ENCODE measurements at places on chromosomes 13 and 19. TPM values are rescaled to one million over a fixed set of nuclear protein-coding genes. Genes with fewer than 3 reads are reported as not detected.

C5AR2 gene
- 0.81 TPM for total RNA-seq

CDX2 gene
- total RNA-seq: not detected

TNFRSF19 gene
- total RNA-seq: 9.2 TPM

ZNF823 gene
- 7.4 TPM for total RNA-seq

DNA sequence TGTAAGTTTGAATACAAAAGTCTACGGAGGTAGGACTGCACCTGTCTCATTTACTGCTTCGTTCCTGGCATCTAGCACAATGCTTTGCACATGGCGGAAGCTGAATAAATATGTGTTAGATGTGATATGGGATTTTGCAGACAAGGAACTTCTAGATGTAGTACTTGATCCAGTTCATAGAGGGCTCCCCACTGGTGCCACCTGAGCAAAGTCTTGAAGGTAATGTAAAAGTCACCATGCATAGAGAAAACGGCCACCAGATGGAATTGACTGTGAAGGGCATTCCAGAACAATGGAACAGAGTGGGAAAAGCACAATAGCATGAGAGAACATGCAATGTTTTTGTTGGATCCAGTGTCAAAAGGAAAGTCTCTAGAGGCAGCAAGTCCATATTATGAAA, 209.3 kb downstream of the HS6ST3 start:
- H3K4me1 ChIP-seq: no peaks in the 10 kb centered on the region
- no peak overlapping the region for H3K27ac ChIP-seq
- H3K4me3 ChIP-seq: no peak overlapping the region
- H3K27me3 ChIP-seq: no peaks in the 10 kb centered on the region

DNA sequence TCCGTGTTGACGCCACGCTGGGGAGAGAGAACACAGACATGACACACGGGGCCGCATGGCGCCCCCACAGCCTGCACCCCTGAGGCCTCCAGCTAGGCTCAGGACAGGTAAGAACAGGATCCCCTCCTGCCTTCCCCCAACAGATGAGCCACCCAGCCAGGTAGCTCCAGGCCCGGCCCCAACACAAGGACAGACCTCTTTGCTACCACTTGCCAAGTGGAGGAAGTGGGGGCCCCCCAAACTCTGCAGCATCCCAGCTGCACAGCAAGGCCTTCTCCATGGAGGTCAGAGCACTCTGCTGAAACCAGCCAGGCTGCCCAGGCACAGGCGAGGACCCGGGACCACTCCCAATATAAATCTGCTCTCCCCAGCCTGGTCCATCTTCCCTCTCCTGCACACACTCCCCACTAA, 31.5 kb downstream of the PEPD start:
- DNase-seq: no peak
- H3K27me3 ChIP-seq: no peaks in the 10 kb centered on the region
- no peaks in the 10 kb centered on the region for H3K4me1 ChIP-seq
- no peak overlapping the region for H3K4me3 ChIP-seq
- H3K36me3 ChIP-seq: no peaks in the 10 kb centered on the region
- H3K27ac ChIP-seq: no peak overlapping the region

DNA sequence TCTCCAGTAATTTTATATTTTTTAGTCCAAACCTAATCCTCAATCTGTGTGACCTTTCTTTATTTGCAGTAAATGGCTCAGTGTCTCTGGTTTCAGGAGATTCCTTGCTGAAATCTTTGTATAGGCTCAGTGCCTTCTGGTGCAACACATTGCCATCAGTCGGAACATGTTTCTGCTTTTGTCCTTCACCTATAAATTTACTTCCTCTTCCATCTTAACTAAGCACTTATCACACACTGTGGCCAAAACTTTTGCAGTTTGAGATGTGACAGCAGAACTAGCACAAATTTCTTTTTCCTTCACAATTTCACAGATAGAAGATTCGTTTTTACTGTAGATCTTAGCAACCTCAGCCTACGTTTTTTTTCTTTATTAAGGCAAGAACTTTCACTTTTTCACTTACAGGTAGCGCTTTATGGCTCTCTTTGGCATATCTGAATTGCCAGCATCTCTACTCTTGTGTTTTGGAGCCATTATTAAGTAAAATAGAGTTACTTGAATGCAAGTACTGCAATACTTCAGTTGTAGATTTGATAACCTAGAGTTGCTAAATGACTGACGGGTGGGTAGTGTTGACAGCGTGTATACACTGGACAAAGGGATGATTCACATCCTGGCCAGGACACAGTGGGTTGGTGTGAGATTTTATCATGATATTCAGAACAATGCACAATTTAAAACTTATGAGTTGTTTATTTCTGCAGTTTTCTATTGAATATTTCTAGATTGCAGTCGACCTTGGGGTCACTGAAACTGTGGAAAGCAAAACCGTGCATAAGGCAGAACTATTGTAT, 44.3 kb downstream of the NDFIP2 start:
- H3K4me3 ChIP-seq: no peak overlapping the region
- no peak for DNase-seq
- H3K36me3 ChIP-seq: no peaks in the 10 kb centered on the region
- H3K4me1 ChIP-seq: no peaks in the 10 kb centered on the region
- no peak overlapping the region for H3K27ac ChIP-seq
- no peaks in the 10 kb centered on the region for H3K27me3 ChIP-seq

- H3K36me3 ChIP-seq: no peaks in the 10 kb centered on the region
- no peak overlapping the region for H3K27ac ChIP-seq
- no peak overlapping the region for H3K4me3 ChIP-seq
- DNase-seq: no peak
- no peaks in the 10 kb centered on the region for H3K27me3 ChIP-seq
Measured at GRCh38 chr13:46580362-46580839, 27.4 kb downstream of the LRCH1 start.

DNA sequence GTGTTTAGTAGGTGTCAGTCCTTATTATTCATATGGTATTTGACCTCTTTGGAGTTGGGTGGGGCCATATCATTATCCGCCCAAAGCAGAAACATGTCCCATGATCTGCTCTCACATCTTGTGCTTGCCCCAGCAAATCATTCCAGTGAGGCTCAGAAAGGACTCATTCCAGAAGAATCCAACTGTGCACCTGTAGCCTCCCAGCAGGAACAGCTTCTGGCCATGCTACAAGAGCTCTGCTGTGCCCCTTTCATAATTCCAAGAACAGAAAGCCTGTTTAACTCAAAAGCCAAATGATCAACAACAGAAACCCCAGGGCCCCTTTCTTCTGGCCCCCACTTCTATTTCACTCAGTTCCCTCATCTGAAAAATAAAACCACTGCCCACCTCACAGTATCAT, 673.1 kb downstream of the DIAPH3 start:
- no peak for DNase-seq
- H3K27ac ChIP-seq: no peak overlapping the region
- no peaks in the 10 kb centered on the region for H3K36me3 ChIP-seq
- H3K27me3 ChIP-seq: no peaks in the 10 kb centered on the region
- no peak overlapping the region for H3K4me3 ChIP-seq

DNA sequence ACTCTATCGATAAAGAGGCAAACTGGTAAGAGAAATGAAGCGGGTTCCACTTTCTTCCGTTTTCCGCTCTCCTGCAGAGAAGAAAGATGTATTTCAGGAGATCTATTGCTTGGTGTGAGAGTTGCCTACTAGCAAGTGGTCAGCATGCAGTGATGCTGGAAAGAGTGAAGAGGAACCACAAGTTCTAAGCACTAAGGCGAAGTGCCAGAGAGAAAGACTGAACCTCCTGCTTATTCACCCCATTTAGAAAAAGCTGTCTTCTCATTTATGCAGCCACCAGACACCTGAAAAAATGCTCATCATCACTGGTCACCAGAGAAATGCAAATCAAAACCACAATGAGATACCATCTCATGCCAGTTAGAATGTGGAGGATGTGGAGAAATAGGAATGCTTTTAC, 78.7 kb upstream of the GPC6 start:
- H3K4me1 ChIP-seq: no peaks in the 10 kb centered on the region
- no peak overlapping the region for H3K27ac ChIP-seq
- no peaks in the 10 kb centered on the region for H3K36me3 ChIP-seq
- no peak for DNase-seq
- H3K27me3 ChIP-seq: no peaks in the 10 kb centered on the region

DNA sequence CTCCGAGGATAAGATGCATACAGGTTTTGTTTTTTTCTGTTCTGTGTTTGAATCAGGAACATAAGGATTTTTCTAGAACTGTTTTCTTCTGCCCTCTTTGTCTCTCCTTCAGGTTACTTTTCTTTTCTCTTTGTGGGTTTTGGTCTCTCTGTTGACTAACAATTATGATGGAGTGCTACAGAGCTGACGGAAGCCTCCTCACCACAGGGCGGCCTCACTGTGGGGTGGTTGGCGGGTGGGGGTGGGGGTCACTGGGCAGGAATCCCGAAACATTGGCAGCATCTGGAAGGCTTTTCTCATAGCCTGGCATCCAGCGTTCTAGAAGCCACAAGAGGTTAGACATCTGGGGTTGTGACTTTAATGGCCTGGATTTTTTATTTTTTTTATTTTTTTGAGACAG, 12.0 kb upstream of the MATK start:
- no peak overlapping the region for H3K27ac ChIP-seq
- H3K4me3 ChIP-seq: no peak overlapping the region
- H3K36me3 ChIP-seq: no peaks in the 10 kb centered on the region

GRCh38 chr13:22229916-22230315, 559.0 kb downstream of the FGF9 start:
- no peak overlapping the region for H3K27ac ChIP-seq
- H3K4me3 ChIP-seq: no peak overlapping the region
- H3K27me3 ChIP-seq: no peaks in the 10 kb centered on the region
- no peak for DNase-seq

- H3K4me3 ChIP-seq: no peak overlapping the region
- no peaks in the 10 kb centered on the region for H3K36me3 ChIP-seq
- no peak for DNase-seq
- H3K27ac ChIP-seq: no peak overlapping the region
- peaks cover 17% of the 10 kb centered on the region for H3K4me1 ChIP-seq
Measured at GRCh38 chr13:110816500-110816899, 98.4 kb downstream of the ANKRD10 start.
